ENCODE measurements at places on chromosomes 7 and 10.

GRCh38 chr7:19707240-19707639, 1.6 kb downstream of the POLR1F start:
- no peak for DNase-seq

DNA sequence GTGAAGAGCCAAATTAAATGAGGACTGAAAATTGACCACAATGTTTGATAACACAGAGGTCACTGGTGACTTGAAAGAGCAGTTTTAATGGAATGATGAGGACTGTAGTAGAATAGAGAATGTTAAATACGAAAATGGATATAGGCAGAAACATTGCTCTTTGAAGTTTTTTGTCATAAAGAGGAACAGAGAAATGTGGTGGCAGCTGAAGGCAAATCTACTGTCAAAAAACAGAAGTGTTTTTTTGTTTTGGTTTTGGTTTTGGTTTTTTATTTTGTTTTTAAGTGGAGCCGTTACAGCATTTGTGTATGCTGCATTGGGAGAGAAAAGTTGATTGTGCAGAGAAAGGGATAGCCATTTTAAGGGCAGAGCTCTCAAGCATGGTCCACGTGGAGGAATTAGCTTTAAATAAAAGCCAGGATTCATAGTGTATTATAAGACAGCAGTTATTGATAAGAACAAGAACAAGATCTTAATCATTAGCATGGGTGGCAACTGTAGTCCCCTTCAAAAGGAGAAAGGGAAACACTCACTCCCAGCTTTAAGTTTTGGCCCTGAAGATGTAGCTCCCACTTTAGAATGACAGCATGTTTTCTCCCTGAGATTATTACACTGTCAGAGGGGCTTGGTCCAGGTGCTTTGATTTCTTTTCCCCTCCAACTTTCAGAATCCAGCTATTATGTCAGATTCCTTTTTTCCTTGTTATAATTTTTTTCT, 156.7 kb upstream of the BET1 start:
- DNase-seq = no peak

DNA sequence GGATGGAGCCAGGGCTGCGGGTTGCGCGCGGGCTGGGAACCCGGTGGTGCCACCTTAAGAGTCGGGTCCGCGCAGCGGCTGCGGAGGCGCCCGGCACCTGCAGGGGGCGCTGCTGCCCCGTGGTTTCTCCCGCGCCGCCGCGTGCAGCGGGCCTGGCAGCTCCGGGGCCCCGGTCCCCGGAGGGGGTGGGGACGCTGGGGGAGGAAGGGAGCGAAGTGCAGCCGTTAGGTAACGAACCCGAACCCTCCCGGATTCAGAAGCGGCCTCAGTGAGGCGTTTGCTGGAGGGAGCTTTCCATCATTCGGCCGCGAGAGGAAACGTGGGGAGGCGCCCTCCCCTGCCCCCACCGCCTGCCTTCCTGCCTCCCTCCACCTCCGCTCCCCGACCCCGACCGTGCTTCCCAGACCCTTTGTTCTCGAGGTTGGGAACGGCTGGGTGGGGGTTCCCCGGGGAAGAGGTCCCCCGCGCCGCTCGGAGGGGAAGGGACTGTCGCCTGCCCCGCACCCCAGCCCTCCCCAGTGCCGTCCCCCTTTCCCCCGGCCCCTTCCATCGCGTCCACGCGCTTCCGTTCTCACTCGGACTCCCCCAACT, 29.6 kb downstream of the SKIDA1 start:
- DNase-seq = peak; percentile 78

DNA sequence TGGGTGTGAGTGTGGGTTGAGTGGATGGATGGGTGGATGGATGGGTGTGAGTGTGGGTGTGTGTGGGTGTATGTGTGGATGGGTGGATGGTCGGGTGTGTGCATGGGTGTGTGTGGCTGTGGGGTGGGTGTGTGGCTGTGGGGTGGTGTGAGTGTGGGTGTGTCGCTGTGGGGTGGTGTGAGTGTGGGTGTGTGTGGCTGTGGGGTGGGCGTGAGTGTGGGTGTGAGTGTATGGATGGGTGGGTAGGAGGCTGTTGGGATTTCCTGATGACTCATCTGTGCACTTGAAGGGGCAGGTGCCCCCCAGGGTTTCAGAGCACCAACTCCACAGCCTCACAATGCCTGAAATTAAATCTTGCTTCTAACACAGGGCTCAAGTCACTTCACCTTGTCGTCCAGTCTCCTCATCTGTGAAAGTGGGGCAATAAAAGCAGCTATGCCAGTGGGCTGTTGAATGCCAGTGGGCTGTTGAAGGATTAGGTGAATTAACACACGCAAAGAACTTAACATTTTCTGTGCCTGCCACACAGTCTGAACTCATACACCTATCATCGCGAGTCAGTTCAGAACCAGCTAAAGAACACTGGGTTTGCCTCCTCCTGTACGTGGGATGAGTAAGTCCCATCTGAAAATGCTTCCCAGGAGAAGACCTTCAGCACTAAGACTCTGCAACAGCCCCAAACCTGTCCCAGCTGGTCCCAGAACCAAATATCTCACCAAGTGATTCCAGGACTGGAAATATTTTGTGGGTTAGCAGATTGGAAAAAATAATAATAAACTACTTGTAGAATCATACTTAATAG, 32.0 kb downstream of the SFMBT2 start:
- no peak for DNase-seq

GRCh38 chr10:8768852-8769251, 714.4 kb downstream of the GATA3 start:
- no peak for DNase-seq

DNA sequence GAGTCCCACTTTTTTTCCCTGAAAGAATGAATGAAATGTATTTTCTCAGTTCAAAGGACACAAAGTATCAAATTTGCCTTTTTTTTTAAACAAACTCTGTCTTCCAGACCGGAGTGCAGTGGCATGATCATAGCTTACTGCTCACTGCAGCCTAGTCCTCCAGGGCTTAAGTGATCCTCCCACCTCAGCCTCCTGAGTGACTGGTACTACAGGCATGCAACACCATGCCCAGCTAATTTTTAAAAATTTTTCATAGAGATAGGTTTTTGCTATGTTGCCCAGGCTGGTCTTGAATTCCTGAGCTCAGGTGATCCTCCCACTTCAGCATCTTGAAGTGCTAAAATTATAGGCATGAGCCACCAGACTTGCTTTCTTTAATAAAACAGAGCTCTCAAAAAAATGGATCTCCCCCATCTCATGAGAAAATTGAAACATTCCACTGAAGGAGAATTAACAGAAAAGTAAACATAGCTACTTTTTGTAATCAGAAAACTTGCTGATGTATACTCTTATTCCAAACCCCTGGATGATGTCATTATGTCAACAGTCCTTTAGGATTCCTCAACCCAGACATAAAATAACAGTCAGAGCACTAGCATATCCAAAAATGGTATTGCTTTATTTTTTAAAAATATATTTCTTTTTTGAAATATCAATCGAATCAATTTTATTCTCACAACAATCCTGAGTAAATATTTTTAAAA, 12.3 kb upstream of the TRDMT1 start:
- no peak for DNase-seq

GRCh38 chr10:131017566-131018285, 293.8 kb downstream of the TCERG1L start:
- DNase-seq = no peak

DNA sequence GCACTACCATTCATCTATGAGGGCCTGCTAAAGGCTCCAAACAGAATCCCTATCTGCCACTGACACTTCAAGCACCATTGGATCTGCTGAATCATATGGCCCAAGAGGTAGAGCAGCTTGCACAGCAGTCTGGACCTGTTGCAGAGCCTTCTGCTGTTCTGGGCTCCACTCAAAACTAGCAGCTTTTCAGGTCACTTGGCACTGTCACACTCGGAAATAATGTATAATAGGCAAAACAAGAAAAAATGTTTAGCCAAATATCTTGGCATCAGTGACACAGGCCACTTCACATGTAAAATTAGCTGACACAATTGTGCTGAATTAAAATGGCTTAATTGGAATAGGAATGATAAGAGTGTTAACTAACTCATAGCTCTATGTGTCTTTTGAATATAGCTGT, 1182.9 kb upstream of the LRRTM3 start:
- DNase-seq = no peak

DNA sequence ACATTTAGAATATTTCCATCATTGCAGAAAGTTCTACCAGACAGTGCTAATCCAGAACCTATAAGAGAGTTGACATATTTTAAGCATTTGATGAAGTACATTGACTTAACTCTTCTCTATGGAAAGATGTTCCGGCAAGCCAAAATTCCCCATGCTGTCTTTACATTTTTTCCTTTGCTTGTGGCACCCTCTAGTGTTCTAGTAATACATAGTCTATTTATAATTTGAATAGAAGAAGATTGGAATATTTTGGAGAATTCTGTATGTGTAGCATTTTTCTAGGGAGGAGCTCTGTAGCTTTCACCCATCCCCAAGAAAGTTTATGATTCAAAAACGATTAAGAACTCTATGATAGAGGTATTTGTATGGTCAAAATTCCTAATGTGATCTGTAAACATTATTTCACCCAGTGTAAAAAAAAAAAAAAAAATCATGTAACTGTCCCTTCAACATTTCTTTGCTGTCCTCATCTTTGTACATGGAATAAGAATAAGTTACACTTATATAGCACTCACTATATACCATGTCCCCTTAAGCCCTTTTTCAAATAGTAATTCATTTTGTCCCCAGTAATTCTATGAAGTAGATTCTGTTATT, 33.2 kb downstream of the NRF1 start:
- DNase-seq = no peak

- no peak for DNase-seq
Measured at GRCh38 chr7:65001291-65001814, 5.1 kb downstream of the ERV3-1 start.

DNA sequence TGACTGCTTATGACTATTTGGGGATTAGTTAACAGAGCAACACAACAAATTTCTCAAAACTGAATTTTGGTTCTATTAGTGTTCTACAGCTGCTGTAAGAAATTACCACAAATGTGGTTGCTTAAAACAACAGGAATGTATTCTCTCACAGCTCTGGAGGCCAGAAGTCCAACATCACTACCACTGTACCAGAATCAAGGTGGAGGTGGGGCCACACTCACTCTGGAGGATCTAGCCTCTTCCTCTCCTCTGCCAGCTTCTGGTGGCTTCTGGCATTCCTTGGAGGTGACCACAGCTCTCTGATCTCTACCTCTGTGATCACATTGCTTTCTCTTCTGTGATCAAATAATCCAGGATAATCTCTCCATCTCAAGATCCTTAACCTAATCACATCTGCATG, 194.7 kb upstream of the BMPER start:
- DNase-seq = no peak

- no peak for DNase-seq
Measured at GRCh38 chr10:83677795-83678194, 461.5 kb upstream of the GHITM start.

GRCh38 chr7:132882714-132883428, 199.0 kb downstream of the CHCHD3 start:
- no peak for DNase-seq

GRCh38 chr10:52474265-52474664, 160.2 kb downstream of the DKK1 start:
- no peak for DNase-seq

DNA sequence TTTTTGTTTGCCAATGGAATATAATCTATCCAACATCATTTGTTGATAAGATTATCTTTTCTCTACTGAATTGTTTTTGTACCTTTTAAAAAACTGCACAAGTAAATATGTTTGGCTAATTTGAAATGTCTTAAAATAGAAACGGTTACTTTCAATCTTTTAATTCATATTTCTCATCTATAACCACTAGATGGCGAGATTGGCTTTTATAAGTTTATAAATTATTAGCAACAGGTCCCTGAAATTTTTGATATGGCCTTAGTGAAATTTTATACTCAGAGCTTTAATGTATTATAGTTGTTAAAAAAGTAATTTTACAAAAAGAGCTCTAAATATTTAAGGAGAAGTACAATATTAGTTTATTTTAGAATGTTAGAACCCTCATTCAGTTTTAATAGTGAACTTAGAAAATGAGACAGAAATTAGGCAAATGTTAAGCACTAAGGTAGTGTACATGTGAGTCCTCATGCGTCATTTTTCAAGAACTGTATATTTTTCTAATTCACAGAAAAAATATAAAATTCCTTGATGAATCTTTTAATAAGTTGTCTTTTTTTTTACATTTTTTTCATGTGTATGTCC, 592.5 kb downstream of the ARL4A start:
- no peak for DNase-seq

GRCh38 chr7:16616542-16616941, 29.0 kb downstream of the ANKMY2 start:
- no peak for DNase-seq

- no peak for DNase-seq
Measured at GRCh38 chr7:24572393-24572996, 757 bp upstream of the PALS2 start.

DNA sequence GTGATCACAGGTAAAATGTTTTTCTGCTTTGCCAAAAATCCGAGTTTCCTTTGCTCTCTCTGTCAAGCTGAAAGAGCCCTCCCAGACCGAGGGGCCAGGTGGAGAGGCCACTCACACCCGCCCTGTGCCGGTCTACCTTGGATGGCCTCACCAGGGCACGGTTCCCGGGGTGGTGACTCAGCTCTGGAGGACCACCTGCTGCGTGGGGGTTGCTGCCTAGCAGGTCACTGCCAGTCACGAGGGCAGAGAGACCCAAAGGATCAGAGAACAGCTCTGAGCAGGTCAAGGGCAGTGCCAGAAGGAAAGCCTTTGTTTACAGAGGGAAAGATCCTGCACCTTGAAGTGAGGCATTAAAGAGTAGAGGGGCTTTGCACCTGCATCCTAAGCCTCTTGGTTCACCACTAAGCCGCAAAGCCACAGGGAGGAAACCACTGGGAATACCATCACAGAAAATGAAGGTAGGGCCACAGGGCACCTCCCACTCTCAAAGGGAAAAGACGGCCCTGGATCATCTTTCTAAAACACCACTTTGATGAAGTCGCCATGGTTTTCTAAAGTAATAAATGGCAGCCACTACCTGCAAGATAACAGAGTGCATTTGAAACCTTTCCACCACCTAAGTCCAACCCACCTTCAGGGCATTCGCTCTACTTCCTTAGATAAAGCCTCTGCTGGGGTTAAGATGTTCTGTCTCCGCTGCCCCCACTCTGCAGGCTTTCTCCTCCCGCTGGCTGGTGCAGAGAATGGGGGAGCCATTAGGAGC, 160.3 kb upstream of the KLF14 start:
- no peak for DNase-seq

- no peak for DNase-seq
Measured at GRCh38 chr7:7706556-7707172, 11.7 kb downstream of the RPA3 start.

All from stimulated activated CD4-positive, alpha-beta T cell treated with anti-CD3 and anti-CD28 coated beads, TNF-alpha, amount 100 ng/mL, for 48 hours (primary cell).